Kidney (tissue), 22 donors: ENCODE measurements at places on chromosomes 5 and 9. TPM values are rescaled to one million over a fixed set of nuclear protein-coding genes. Genes with fewer than 3 reads are reported as not detected.

DNA sequence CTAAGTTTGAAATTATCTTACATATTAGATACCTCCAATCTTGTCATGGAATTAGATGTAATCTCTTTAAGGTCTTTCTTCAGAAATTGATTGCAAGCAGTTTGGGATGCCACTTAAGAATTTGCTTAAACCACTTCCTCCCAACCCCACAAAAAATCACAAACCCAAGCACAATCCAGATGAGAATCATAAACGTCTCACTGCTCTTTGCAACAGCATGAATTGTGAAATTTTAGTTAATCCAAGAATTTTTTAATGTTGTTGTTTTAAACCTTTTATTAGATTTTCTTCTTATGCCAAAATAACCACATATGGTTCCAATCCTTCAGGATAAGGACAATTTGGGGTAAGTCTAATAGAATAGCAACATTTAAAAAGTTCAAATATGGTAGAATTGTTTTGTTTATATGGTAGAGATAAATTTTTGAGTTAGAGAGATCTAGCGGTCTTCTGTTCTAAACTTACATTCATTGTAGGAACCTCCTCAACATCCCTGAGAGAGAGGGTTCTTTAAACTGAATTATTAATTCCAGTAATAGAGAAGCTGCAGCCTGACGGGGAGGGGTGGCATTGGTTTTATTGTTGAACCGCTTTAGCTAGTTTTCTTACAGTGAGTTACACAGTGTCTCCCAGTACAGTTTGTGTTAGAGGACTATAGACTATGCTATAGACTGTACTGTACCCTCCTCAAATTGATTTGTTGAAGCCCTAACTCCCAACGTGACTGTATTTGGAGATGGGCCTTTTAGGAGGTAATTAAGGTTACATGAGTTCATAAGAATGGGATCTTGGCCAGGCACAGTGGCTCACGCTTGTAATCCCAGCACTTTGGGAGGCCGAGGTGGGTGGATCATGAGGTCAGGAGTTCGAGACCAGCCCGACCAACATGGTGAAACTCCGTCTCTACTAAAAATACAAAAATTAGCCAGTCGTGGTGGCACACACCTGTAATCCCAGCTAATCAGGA lies 24.8 kb upstream of the IL6ST start:
- peak; percentile 34 for DNase-seq

- DNase-seq: no peak
These were observed 64.7 kb downstream of the GABBR2 start for GRCh38 chr9:98644011-98644410.

DNA sequence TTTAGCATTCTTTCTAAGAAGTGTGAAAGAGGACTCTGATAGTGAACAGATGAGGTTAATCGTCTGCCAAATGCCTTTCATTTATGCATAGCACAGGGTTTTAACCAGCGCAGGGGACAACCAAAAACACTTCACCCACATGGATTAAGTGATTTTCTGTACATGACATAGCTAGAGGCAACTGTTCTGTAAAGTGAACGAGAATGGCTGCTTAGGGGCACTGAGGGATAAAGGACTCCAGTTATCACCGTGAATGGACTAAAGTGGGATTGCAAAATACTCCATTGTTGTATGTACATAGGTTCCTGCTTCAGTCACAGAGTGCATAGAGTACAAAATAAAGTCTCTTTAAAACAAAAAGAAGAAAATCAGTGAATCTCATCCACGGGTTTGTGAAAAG lies 456.8 kb downstream of the DMAC1 start:
- DNase-seq: no peak

The PPIC gene
- 49.5 TPM for polyA plus RNA-seq
